ENCODE measurements at places on chromosomes 3 and 15.

GRCh38 chr15:26091184-26091583 is 228.1 kb upstream of the ATP10A start:
- DNase-seq: no peak

DNA sequence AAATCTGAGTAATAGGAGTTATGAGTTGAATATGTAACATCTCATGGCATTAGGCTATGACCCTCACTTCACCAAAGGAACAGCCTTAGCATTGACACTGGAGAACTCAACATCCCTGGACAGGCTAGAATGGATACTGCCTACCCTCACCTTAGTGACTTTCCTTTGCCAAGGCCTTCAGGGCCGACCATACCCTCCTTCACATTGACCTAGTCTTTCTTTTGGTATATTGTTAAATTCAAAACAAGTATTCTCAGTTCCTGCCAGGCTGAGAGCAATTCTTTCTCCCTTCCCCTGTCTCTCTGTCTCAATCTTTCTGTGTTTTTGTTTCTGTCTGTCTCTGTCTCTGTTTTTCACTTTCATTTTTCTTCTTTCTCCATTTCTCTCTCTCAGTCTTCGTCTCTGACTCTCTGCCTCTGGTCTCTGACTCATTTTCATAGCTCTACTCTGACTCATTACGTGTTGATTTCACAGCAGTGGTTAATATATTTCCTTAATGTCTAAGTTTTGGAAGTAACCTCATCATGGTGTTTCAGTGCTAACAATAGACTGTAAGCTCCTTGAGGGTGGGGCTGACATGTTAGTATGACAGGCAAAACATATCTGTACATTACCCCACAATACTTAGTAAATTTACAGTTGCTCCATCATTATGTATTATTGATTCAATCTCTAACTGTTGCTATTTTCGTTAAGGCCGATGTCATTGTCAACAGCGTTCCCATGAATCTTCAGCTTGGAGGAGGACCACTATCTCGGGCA is 32.5 kb downstream of the PARP15 start:
- DNase-seq: no peak

DNA sequence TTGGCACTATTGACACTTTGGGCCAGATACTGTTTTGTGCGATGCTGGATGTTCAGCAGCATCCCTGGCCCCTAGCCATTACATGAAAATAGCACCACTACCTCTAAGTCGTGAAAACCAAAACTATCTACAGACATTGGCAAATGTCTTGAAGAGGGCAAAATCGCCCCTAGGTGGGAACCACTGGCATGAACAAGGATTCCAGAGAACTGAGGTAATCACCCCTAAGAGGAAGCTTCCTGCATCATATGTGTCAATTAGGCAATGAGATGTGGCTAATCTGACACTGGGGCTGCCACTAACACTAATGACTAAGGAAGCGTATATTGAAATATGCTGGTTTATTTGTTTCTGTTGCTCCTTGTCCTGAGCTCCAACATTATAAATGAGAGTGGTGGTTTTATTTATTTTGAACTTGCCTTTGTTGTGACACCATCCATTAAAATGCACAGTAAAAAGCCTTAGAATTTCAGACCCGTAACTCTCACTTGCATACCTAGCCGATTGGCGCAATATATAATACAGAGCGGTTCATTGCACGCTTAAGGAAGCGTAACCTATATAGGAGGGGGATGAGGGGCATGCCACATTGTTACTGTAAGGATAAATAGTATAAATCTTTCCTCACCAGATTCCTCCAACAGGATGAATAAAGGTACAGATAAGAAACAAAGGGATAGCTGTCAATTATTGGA is 299.8 kb upstream of the CNTN4 start:
- no peak for DNase-seq

DNA sequence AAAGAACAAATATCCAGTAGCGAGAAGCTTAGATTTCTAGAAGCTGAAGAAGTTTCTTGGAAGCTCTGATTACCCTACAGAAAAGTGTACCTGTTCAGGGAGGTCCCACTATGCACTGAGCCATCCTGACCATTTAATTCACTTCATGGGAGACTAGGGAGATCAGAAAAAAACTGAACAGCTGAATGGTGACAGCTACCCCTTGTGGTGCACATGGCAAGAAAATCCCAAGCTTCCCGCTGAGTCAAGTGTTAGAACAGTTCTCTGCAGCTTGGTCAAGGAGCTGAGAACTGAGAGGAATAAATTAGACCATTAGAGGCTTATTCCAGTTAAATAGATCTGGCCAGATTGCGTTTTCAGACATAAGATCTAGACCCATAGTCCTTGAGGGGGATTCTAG is 197.2 kb upstream of the VEPH1 start:
- no peak for DNase-seq

GRCh38 chr15:31438601-31439265 is 112.1 kb downstream of the KLF13 start:
- DNase-seq: no peak

GRCh38 chr3:30578986-30579579 is 27.3 kb upstream of the TGFBR2 start:
- no peak for DNase-seq

- peak; percentile 82 for DNase-seq
Measured at GRCh38 chr15:48330855-48331795, at the start of gene DUT. Gene DUT (plus strand): TSS chr15:48331429. CDS start chr15:48331516, 87 bp downstream.

GRCh38 chr15:74956648-74957475 is at the start of gene RPP25:
Gene RPP25 (minus strand): TSS chr15:74956772. CDS start chr15:74956583, 189 bp downstream.
- peak; percentile 47 for DNase-seq

- no peak for DNase-seq
Measured at GRCh38 chr3:143970773-143971358, 757 bp upstream of the DIPK2A start.

DNA sequence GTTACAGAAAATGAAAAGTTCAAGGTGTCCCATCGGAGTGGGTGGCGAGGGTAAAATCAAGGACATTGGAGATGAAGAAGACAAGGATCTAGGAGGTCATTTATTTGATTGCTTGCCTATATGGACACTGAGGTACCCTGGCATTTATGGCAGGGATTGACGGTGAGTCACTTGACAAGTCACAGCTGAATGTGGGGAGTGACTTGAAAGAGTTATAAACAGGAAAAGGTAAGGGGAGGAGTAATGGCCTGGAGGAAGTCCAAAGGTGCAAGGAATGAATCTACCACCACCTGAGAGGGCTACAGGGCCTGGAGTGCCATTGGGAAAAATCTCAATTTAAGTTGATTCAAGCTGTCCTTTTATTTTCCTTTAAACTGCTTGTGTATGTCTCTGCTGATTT is 11.8 kb upstream of the SGO1 start:
- DNase-seq: no peak

DNA sequence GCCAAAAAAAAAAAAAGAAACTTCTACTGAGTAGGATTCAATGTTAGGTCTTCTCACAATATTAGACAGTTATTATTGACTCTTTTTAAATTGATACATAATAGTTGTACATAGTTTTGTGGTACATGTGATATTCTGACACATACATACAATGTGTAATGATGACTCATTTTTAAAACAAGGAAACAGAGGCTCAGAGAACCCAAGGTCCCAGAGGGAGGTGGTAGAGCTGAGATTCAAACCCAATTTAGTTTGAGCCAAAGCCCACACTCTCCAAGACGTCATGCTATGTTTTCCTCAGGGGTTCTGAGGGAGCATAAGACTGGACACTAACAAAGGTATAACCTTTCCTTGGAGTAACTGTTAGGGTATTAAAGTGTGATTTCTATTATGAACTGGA is 40.6 kb downstream of the MYO5C start:
- no peak for DNase-seq

DNA sequence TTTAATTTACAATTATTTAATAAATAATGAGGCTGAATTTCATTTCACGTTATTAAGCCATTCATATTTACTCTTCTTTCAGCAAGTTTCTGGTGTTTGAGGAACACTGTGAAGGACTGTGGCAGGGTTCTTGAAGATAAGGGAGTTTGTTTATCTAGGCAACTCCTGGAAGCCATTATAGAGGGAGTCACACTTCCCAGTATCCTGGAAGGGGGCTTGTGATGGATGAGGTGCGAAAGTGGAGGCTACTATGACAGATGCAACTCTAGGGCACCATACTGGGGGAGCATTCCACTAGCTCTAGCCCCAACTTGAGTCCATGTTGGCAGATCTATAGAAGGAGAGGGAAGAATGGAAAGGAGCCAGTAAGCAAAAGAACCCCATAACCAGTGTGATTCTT is 14.4 kb downstream of the CNOT10 start:
- no peak for DNase-seq

- no peak for DNase-seq
Measured at GRCh38 chr15:62681939-62682896, 360.3 kb upstream of the TPM1 start.

GRCh38 chr15:71187526-71187925 is 72.3 kb downstream of the THSD4 start:
- DNase-seq: no peak

DNA sequence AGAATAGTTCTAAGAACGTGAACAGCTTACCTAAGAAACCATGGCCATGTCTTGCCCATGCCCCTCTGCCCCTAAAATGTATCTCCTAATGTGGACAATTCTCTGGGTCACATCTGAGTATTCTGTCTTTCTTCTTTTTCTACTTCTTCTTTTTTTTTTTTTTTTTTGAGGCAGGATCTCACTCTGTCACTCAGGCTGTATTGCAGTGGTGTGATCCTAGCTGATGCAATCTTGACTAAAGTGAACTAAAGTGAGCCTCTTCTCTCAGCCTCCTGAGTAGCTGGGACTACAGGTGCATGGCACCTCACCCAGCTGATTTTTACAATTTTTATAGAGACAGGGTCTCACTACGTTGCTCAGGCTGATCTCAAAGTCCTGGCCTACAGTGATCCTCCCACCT is 204.8 kb upstream of the ZPLD1 start:
- DNase-seq: no peak

- no peak for DNase-seq
Measured at GRCh38 chr3:127675651-127676391, 3.1 kb downstream of the ABTB1 start.

GRCh38 chr3:178272841-178273240 is 263.4 kb upstream of the KCNMB2 start:
- DNase-seq: no peak

- no peak for DNase-seq
Measured at GRCh38 chr15:50244959-50245624, 20.4 kb downstream of the HDC start.

GRCh38 chr3:122559906-122560305 is 4.2 kb downstream of the PARP9 start:
- no peak for DNase-seq

- no peak for DNase-seq
Measured at GRCh38 chr3:177807150-177807875, 610.0 kb upstream of the TBL1XR1 start.

- no peak for DNase-seq
Measured at GRCh38 chr15:52975941-52976449, 185.9 kb upstream of the ONECUT1 start.

DNA sequence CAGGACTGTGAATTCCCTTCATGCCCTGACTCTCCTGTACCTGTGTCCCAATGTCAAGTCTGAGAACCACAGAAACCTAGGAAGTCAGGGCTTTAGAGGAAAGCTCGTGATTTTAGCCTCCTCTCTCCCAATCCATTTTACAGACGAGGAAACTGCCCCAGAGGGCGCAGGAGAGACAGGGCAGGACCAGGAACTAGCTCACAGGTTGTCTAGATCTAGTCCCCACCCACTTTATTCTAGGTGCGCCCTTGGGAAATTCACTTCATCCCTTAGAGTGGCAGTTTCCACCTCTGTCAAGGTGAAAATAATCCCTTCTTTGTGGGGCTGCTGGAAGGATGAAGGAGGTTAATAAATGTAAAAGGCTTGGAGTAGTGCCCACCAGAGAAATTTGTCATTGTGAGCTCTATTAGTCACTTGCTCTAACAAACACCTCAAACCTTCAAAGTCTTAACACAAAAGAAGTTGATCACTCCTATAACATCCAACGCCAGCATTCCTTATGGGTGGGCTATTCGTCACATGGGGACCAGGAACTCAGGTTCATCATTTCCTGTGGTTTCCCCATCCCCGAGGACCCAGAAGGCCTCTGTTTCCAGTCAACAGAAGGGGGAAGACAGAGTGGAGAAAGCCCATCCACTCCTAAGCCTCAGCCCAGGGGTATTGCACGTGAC is 282.3 kb downstream of the XXYLT1 start:
- DNase-seq: no peak

DNA sequence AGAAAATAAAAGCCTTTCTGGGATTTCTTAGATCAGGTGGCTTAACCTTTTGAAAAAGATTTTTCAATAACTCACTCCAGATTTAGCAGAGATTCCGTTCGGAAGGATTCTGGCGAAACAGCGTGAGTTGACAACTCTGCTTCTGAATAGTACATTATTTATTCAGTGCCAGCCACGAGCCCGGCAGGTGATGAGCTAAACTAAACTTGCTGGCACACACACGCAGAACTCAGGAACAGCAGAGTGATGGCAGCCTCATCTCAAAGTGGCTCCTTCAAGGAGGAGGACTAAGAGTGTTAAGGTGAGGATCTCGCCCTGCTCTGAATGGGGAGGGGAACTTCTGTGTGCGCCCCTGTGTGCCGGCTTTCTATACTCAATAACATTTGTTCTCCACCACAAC is 114.3 kb downstream of the FAM43A start:
- DNase-seq: no peak

- DNase-seq: no peak
Measured at GRCh38 chr3:73192036-73192738, 130.7 kb downstream of the EBLN2 start.

DNA sequence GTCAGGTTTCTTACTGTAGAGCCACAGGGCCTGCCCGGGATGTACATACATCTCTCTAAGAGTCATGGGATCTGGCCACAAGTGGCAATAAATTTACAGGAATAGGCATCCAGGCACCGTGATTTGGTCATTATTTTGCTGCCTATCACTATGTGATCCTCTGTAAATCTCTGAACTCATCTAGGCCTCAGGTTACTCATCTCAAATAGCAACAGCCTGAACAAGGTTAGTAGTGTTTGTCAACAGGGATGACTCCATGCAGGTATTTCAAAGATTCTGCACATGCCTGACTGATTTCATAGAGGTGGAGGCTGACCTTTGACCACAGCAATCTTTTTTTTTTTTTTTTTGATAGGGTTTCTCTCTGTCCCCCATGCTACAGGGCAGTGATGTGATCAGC is 88.8 kb upstream of the TBL1XR1 start:
- DNase-seq: peak; percentile 29

DNA sequence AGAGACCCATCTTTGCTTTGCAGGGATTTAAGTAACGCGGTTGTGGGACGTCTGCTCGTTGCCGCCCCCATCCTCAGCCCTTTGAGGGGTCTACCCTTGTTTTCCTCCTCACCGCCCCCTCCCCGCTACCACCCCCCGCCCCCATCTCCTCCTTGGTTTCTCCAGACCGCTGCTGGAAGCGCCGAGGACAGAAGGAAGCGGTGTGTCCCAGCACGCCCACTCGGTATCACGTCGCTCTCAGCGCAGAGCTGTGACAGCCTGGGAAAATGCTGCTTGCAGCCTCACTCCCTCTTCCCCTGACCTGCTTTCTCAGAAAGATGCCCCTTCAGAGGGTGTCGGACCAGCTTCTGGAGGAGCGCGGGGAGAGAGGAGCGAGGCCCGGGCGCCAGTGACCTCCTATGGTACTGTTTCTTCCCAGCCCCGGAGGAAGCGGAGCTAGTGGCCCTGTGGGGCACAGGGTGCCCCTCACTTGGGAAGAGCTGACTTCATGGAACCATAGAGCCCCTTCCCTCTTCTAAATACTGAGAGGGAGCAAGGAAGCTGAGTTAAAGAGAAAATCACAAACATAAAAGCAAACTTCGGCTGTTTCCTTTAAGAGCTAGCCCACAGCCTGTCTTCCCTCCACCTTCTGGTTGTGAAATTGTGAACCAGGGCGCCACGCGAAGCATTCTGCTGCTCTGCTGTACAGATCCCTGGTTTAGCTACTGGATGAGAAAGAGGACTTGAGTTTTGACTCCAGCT is 698 bp downstream of the IL1RAP start:
- DNase-seq: no peak
